ENCODE measurements at places on chromosomes 5 and 9.

DNA sequence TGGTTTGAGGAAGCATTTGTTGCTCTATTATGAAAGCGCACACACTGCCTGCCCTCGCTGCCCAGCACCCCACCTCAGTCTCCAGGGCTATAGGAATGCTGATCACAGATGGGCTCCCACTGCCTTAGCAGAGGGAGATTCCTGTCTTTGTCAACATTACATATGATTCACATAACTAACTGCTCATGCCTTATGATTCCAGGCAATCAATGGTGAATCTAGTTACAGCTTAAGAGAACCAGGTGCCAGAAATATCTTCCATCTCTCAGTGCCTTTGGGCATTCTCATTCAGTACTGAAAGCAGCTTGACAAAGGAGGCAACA is 458.9 kb upstream of the C9orf72 start:
- no peak for DNase-seq

DNA sequence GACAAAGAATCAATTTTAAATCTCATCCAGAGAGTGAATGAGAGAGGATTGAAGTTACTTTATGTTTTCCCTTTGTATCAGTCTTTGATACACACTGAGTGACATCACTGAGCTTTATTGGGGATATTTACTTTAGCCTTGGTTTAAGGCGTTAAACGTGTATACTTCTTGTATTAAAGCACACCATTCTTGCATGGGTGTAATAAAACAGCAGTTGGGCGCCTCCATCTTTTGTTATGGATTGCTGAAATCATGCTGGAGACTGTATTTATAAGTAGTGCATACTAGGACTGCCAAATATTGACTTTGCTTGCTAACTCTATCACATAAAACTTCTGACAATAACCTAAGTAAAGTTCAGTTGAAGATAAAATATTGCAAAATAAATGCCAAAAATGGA is 1755.8 kb upstream of the WWC1 start:
- DNase-seq, result no peak

DNA sequence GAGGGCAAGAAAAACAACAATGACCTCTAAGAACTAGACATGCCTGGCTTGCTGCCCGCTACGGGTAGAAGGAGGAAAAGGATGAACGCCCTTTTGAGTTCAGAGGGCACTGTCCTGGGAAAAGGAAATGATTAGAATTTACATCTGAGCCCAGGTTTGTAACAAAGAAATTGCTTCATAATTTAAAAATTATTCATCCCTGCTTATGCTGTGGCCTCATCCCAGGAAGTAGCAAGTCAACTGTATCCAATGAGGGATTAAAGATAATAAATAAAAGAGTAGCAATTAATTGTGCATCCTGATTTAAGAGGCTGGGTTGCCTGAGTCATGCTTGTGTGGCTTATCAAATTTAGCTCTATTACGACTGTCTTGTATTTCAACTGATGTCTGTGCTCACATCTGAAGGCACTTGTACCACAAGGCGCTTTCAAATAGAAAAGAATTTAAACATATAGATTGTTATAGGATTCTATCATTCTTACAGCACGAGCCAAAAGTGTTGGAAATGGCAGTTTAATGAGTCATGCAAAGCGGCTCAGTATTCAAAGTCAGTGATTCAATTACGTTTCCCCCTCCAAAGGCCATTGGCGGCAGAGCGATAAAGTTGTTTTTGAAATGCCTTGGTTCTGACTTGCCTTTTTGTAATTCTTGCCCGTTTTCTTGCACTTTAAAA is 40.0 kb upstream of the DMRT1 start:
- no peak for DNase-seq

DNA sequence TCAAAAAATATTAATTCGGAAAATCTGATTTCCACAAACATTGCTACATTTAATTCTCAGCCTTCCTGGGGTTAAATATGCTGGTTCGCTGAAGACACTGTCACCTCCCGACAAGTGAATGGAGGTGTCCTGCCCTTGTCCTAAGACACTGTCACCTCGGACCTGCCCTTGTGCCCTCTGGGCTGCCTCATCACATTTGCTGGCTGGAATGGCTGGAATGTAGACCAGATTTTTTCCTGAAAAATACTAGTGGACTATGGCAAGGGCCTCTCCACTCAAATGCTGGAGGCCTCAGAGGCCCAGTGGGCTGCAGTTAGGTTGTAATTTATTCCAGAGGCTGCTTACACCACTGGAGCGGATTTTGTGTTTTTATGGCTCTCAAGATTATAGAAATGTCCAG is 28.2 kb downstream of the CACNA1B start:
- no peak for DNase-seq

DNA sequence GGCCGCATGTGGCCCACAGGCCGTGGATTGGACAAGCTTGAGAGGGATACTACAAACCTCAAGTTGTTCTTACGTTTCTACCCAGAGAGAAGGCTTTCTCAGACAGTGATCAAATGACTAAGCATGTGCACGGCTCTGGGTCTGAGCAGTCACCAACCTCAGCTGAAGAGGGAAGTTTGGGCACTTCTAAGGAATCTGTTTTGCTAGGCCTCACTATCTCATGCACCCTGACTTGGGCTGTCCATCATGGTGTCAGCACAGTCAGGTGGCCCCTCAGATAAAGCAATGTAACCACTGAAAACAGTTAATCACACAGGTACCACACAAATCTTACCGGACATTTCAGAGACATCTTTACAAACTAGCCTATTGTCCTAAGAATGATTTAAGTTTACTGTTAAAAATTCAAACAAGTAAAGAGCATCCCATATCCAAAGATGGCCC is 24.6 kb downstream of the CSF2 start:
- DNase-seq, result no peak

DNA sequence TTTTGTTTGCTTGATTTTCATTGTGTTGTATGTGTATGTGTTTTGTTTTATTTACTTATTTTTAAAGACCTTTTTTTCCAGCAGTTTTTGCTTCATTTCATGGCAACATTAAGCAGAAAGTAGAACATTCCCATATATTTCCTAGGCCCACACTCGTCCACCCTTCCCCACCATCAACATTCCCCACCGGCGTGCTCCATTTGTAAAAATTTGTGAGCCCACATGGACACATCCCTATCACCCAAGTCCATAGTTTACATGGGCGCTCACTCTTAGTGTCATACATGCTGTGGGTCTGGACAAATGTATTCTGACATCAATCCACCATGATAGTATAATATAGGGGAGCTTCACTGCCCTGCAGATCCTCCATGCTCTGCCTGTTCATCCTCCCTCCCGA is 133.8 kb downstream of the ADAMTS16 start:
- DNase-seq, result no peak

GRCh38 chr9:123434619-123435240 is 78.7 kb downstream of the CRB2 start:
- no peak for DNase-seq

Data from stimulated activated CD8-positive, alpha-beta memory T cell treated with anti-CD3 and anti-CD28 coated beads, Interleukin-7, amount 100 ng/mL, for 1 hour (primary cell).